Endothelial cell of umbilical vein (primary cell): ENCODE measurements at places on chromosomes 1 and 21.

- no peak for DNase-seq
These were observed 208.5 kb upstream of the SNX7 start for GRCh38 chr1:98453066-98453465.

DNA sequence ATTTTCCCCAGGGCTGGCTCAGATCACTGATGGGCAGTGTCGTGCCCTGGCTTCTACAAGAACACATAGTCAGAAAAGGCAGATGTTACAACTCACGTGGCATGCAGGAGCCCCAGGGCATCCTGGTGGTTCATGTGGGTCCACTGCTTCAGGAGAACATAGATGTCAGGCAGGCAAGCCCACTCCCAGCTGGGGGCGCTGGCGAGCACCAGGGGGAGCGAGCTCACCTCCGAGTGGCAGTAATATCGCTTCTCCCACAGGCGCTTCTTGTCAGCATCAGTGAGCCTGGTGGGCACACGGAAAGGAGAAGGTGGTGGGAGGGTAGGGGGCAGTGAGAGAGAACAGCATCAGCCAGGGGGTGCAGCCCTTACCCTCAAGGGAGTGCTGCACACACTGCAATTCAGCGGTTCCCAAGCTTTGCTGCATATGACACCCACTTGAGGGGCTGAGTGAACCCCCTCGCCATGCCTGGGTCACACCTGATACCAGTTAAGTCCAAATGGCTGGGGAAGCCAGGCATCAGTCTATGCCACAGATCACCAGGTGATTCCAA lies 34.3 kb upstream of the PPP1R15B start:
- peak; percentile 55 for DNase-seq

DNA sequence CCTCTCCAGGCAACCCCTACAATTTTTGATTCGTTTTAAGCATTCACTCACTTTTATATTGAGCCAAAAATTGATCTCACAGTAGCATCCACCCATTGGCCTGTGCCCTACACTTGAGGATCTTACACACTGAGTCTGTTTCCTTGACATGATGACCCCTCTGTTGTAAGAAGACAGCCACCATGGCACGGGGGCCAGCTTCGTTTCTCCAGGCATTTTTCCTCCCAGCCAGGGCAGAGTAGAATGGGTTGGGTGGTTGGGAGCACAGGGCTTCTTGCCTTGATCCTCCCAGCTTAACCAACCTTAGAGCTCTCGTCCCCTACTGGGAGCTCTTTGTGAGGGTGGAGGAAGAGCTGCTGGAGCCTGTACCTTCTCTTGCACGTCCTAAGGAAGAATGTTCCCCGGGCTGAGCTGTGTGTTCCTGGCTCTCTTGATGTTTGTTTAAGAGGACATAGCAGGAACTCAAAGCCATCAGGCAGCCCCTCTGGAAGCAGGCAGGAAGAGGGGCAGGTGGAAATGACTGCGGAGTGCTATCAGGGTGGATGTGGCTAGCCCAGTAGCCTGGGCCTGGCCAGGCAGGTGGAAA lies 213.2 kb upstream of the TMEM51 start:
- no peak for DNase-seq

GRCh38 chr1:107135463-107135862 lies 5.4 kb upstream of the NTNG1 start:
- peak; percentile 1 for DNase-seq

DNA sequence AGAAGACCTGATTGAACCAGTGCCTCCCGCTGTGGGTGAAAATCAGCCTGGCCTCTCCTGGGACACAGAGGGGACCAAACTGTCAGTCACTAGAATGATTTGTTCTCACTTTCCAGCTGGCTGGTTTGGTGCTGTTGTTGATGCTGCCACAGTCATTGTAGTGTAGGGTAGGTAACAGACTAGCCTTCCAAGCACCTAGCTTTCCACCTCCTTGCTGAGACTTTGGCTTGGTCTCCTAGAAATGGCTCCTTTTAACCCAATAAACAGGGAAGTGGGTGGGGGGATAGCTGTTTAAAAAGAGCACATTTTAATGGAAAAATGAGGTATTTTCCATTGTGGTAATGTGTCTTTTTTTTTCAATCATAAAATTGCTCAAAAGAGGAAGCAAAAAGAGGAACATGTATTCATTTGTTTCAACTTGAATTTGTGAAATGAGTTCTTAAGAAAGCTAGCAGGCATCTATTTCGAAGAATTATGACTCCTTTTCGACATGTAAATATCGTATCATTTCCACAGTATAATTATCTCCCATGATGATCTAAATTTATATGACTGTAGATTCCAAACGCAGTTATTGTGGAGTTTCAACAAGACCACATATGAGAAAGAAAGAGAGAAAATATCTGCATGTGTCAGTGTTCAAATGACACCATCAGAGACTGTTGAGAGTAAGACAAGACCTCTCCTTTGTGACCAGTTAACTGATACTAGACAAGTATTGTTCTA lies 190.1 kb downstream of the HLX start:
- no peak for DNase-seq
